HCEC 1CT (cell line): ENCODE measurements at places on chromosomes 7 and 10.

GRCh38 chr7:23299770-23300300 lies 696 bp downstream of the MALSU1 start:
- no peak for DNase-seq

DNA sequence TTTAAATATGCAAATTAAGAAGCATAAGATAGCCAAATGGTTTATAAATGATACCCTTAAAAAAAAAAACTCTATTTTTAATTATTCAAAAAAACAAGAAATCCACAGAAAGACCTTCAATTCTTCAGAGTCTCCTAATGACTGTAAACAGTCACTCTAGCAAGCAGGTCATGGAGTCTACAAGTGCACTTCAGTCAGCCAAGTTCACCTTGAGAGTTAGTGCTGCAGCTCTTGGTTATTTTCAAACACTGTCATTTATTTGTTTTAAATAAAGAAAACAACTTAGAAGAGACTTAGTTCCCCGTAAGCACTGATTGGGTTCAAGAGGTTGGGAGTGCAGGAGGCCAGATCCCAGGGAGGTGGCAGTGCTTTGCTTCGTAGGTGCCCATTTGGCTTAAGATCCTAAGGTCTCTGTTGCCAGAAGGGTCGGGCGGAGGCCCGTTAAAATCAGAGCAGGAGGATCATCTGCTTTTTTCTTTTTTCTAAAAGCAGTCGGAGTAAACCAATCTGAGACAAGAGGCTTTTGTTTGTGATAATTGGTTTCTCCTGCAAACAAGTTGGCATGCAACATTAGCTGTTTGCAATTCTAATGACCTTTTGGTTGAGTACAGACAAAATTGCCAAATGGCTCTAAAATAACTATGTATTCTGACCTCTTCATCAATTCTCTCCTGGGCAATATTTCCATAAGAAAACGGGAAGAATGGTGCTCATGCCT lies 86.4 kb upstream of the ELMO1 start:
- no peak for DNase-seq

DNA sequence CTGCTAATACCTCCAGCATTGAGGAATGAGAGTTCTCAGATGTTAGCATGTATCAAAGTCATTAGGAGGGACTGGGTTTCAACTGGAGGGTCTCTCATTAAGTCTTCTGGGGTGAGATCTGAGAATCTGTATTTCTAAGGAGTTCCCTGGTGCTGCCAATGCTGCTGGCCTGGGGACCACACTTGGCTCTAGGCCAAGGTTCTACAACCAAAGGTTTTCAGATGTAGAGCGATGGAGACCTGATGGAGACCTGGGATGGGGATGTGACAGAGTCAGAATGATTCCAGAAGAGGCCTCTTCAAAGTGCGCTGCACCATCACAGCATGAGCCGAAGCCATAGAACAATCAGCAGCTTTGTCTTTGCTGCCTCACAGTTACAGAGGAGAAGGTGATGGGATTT lies 27.2 kb downstream of the ST8SIA6 start:
- DNase-seq: no peak

GRCh38 chr7:34042406-34042805 lies 137.1 kb downstream of the BMPER start:
- peak; percentile 48 for DNase-seq

DNA sequence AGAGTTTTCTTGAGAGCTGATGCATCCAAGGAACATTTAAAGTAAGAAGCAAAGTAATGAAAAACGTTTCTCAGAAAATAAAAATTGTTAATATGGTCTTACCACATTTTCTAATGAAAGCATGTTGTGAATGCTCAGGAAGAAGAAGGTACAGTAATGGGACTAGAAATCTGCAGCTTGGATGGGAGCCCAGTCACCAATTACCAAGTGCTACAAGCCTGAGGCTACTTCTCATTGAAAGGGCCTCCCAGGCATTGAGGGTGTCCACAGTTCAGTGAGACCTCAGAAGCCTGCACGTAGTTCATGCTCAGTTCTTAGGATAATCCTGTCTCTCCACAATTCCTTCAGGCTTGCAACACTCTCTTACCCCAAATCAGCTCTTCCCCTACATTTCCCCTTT lies 17.6 kb downstream of the PTN start:
- DNase-seq: no peak

- DNase-seq: no peak
Observed at GRCh38 chr7:74412056-74412455, 41.6 kb upstream of the GTF2IRD1 start.

- DNase-seq: no peak
Observed at GRCh38 chr7:139845443-139845805, 16.4 kb downstream of the TBXAS1 start.

GRCh38 chr7:40965774-40966173 lies 737.1 kb downstream of the INHBA start:
- no peak for DNase-seq

- no peak for DNase-seq
Observed at GRCh38 chr10:111705021-111705420, 478.5 kb downstream of the GPAM start.

DNA sequence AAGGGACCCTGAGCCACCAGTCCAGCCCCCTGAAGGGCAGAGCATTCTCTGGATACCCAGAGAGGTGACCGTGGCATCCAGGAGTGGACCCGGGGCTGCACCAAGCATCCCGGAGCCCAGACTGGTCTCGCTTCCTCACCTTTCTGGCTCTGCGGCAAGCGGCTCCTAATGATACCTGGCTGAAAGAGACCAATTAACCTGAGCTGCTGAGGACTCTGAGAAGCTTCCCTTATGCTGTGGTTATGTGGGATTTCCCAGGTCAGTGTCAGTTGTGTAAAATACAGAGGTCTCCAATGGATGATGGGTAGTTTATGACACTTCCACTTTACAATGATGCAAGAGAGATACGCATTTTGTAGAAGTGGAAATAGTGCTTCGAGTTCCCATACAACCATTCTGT lies 51.5 kb downstream of the PFKFB3 start:
- no peak for DNase-seq

- no peak for DNase-seq
Observed at GRCh38 chr7:73977619-73978618, 50.1 kb upstream of the ELN start.

- DNase-seq: no peak
Observed at GRCh38 chr7:837001-837400, 4.7 kb downstream of the SUN1 start.

- DNase-seq: no peak
Observed at GRCh38 chr7:151245360-151246101, 3.0 kb downstream of the SMARCD3 start.

- peak; percentile 26 for DNase-seq
Observed at GRCh38 chr7:106059556-106059955, 52.6 kb downstream of the SYPL1 start.

DNA sequence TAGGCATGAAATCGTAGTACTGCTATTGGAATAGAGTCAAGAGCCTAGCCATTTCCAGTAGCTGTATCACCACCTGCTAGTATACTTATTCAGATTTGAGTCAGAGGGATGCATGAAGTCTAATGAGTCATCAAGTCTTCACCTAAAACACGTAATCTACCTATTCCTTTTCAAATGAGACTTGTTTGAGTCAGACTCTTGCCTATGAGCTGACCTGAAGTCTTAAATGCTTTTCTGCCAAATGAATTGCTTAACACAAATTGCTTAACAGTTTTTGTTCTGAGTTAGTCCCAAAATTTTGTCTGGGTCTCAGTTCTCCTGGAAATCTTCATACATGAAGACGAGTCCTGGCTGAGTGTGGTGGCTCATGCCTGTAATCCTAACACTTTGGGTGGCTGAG lies 165.2 kb downstream of the GNAT3 start:
- DNase-seq: peak; percentile 70

- no peak for DNase-seq
Observed at GRCh38 chr10:70906953-70907636, 18.7 kb upstream of the PCBD1 start.

GRCh38 chr10:29802171-29802570 lies 167.4 kb upstream of the SVIL start:
- no peak for DNase-seq

DNA sequence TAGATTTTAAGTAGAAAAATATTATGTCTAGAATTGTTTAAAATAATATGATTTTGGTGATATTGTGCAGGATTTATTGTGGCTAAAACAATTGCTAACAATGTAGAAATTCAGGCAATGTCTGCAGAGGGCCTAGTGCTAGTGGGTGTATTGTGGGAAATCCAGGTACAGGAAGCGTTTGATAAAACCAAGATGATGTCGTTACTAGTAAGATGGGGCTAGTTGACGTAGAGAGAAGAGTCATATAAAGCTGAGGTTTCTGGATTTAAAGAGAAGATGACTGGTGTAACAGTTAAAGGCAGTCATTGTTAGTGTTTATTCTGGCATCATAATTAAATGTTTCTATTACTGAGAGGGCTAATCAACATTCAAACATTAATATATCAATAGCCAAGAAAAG lies 43.5 kb downstream of the ADK start:
- peak; percentile 59 for DNase-seq

DNA sequence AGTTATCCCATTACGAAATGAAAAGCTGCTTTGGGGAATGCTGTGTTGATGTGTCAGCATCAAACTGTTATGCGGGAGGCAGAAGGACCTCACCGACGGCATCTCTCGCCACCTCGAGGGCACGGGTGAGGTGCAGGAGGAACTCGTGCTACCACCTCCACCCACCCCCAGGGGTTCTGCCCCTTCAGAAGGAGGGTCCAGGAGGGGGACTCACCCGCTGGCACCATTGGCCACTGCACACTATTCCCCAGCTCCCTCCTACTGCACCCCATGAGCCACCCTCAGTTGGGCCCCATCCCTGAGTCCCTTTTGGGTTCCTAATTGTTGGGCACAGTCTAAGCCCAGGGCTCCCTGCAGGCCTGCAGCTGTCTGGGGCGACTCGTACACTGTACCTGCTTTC lies 236.6 kb downstream of the PTPRN2 start:
- DNase-seq: no peak

- no peak for DNase-seq
Observed at GRCh38 chr10:11282156-11282555, 264.5 kb downstream of the CELF2 start.

DNA sequence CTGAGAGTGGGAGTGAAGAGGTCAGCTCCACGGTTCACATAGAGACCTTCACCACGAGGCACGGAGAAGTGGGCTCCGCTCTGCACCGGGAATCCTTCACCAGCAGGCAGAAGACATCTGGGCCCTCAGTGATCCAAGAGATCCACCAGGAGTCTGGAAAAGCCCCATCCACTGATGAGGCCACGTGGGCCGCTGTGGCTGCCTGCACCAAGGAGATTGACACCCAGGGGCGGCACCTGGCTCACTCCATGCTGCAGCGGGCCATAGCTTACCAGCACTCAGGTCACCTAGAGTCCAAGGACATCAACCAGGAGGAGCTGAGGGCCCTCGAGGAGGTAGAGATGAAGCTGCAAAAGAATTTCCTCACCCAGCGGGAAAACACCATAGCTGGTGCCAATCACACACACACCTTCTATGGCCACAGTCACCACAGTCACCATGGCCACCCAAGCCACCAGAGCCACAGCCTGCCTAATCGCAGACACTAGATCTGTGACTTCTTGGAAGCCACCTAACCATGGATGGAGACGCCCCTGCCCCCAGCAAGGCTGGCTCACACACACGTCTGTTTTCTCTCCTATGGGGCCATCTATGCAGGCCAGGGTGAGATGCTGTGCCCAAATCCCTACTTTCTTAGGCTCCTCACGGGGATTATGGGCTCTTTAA lies 694 bp downstream of the C10orf62 start:
- DNase-seq: no peak

DNA sequence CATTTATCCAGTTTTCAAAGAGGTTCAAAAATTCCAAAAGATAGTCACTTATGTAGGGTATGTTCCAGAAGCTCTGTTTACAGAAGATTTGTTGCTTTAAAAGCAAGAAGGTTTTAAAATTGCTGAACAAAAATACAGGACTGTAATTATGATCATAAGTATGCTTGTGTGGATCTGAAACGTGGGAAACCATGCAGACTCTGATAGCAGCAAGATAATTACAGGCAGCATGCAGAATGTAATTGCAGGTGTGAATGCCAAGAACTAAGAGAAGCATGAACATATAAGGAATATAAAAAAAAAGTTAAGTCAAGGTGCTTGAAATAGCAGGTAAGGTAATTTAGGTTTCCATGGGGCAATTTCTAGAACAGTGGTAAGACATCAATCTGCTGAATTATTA lies 405.7 kb downstream of the ARL4A start:
- no peak for DNase-seq

DNA sequence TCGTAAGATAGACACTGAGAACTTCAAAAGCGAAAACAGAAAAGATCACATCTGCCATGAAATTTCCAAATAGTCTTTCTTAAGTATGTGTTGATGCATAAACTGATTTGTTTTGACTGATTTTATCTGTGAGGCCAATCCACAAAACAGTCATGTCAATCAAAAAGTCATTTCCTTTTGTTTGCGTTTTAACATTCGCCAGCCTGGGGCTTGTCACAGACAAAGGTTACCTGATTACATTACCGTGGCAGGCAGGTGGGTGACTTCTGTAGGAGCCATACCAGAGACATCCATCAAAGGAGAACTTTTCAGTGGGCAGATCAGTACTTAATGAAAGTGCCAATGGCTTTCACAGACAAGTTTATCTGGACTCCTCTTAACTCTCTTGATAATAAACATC lies 45.5 kb upstream of the BET1 start:
- DNase-seq: no peak

GRCh38 chr10:121595806-121596688 lies 2.2 kb downstream of the FGFR2 start:
- DNase-seq: no peak

DNA sequence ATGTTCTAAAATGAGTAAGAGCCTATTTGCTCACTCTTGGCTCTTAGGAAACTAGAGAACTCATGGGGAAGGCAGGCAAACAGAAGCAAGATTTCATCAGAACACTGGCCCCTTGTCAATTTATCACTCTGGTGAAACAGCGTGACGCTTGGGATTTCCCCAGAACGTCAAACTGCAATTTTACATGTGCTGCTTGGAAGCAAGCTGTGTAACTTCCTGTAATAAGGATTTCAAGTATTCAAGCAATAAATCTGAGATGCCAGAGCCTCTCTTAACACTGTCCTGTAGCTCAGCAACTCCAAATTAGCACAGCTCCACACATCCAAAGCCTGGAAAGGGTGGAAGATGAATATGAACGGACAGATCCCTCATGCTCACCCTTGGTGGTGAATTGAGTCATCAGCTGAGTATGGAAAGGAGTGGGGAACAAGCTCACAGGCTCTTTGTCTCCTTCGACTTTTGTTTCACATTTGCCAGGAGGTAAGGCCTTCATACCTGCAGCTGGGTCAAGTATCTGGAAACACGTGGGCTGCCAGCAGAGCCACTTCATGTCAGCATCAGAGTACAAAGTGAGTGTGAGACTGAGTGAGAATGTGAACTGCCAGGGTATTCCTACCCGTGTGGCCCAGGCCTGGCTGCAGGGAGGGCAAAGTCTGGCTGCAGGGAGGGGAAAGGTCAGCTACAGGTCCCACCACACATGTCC lies 140.4 kb upstream of the NAMPT start:
- DNase-seq: peak; percentile 99

GRCh38 chr10:70295926-70296325 lies 12.1 kb upstream of the NPFFR1 start:
- no peak for DNase-seq

DNA sequence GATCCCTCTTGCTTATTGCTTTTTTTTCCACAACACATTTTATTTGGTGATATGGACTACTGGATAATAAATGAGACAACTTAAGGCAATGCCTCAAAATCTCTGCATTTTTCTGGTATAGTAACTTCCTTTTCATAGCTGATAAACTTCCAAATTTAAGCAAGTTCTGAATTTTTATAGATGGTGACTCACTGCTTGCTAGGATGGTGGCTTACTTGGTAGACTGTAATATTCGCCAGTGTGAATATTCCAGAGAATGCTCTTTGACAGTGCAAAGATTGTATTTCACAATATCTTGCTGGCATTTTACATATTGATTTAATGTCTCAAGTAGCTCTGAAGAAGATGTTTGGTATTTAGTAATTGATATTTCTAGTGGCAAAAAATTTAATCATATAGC lies 472.4 kb downstream of the TFEC start:
- peak; percentile 59 for DNase-seq
